ENCODE measurements at places on chromosomes 4 and X.

DNA sequence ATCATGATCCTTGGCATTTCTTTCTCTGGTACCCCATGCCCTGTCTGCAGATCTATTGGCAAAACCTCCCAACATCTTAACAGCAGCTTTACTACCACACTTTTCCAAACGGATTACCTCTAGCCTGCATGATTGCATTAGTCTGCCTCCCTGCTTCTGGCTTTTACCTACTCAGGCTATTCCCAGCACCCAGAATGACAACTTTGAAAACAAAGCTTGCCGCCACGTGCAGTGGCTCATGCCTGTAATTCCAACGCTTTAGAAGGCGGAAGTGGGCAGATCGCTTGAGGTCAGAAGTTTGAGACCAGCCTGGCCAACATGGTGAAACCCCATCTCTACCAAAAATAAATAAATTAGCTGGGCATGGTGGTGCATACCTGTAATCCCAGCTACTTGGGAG, 60.2 kb downstream of the UBE2K start:
- no peaks in the 10 kb centered on the region for H3K27me3 ChIP-seq
- no peak for DNase-seq
- no peak overlapping the region for H3K4me3 ChIP-seq

DNA sequence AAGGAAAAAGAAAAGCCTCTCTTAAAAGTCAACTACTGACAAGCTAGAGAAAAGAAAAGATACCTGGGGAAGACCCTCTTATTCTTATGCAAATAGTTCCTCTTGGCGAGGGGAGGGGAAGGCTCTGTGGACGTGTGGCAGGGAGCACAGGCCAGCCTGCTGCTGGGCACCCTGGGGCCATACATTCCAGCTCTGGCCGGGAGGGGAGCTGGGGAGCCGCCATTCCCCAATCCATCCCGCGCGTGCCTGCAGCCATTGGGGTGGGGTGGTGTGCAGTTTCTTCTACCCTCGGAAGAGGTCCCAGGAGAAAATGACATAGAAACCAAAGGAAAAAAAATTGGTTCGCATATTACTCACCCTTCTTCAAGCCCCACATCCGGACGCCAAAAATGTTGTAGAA, 1496.4 kb downstream of the RPA4 start:
- H3K27me3 ChIP-seq, result no peaks in the 10 kb centered on the region
- H3K4me1 ChIP-seq, result no peaks in the 10 kb centered on the region
- H3K4me3 ChIP-seq, result no peak overlapping the region
- H3K27ac ChIP-seq, result no peak overlapping the region
- H3K36me3 ChIP-seq, result no peaks in the 10 kb centered on the region

DNA sequence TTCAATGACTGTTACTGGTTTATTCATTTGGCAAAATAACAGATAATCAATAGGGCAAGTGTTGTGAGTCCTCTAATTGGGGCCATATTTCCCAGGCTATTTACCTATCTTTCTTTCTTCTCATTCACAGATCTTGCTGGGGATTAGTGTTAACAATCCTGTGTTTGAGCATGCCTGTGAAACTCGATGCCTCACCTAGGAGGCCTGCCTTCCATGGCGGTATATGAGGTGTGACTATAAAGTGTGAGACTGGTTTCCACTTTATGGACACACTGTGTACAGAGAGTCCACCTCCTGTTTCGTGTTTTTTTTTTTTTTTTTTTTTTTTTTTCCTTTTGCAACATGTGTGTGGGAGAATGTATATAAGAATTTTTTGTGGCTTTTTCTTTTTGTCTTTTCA, 199.3 kb downstream of the BMPR1B start:
- no peak overlapping the region for H3K27ac ChIP-seq
- no peak for DNase-seq
- no peak overlapping the region for H3K4me3 ChIP-seq
- no peaks in the 10 kb centered on the region for H3K27me3 ChIP-seq
- no peaks in the 10 kb centered on the region for H3K4me1 ChIP-seq

GRCh38 chr4:165600959-165601683, 222.3 kb downstream of the CPE start:
- H3K27ac ChIP-seq, result no peak overlapping the region
- H3K36me3 ChIP-seq, result no peaks in the 10 kb centered on the region
- no peaks in the 10 kb centered on the region for H3K27me3 ChIP-seq
- no peaks in the 10 kb centered on the region for H3K4me1 ChIP-seq
- no peak overlapping the region for H3K4me3 ChIP-seq

- H3K4me1 ChIP-seq, result no peaks in the 10 kb centered on the region
- no peak for DNase-seq
- H3K27ac ChIP-seq, result no peak overlapping the region
- no peak overlapping the region for H3K4me3 ChIP-seq
- no peaks in the 10 kb centered on the region for H3K27me3 ChIP-seq
Observed at GRCh38 chrX:7876957-7877356, 34.0 kb downstream of the VCX start.

Data from ovary (tissue), 10 donors.